SJSA1 (cell line): ENCODE measurements at places on chromosomes 6 and 20.

GRCh38 chr6:43011207-43011606 is 2.5 kb downstream of the MEA1 start:
- DNase-seq = no peak

- DNase-seq = no peak
Measured at GRCh38 chr6:109290143-109290931, 91.9 kb downstream of the CD164 start.

DNA sequence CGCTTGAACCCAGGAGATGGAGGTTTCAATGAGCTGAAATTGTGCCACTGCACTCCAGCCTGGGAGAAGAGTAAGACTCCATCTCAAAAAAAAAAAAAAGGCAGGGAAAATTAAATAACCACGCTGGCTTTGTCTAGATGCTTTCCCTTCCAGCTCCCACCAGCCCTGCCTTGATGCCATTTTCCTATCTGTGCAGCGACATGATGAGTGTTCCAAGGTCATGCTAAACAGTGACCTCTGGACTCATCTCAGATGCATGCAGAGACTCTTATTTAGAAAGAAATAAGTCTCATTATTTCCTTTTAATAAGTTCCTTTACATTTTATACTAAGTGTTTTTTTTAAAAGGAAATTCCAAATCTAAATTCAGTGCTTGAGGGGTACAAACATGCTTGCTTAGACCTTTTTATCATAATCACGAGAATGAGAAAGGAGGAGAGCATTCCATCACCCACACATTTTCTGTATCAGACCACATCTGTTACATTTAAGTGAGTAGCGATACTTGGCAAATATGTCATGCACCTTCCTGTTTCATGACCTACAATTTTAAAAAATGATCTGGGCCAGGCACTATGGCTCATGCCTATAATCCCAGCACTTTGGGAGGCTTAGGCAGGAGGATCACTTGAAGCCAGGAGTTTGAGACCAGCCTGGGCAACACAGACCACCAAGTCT is 101.1 kb upstream of the RREB1 start:
- DNase-seq = no peak

- peak; percentile 49 for DNase-seq
Measured at GRCh38 chr6:73515204-73515655, 5.6 kb downstream of the EEF1A1 start.

- peak; percentile 36 for DNase-seq
Measured at GRCh38 chr6:130322673-130323268, 43.0 kb upstream of the TMEM200A start.

- no peak for DNase-seq
Measured at GRCh38 chr6:120164531-120164930, 815.0 kb upstream of the MAN1A1 start.

GRCh38 chr6:132693478-132693877 is 20.4 kb downstream of the VNN1 start:
- no peak for DNase-seq

- peak; percentile 57 for DNase-seq
Measured at GRCh38 chr6:154732538-154733182, 556 bp upstream of the SCAF8 start.

DNA sequence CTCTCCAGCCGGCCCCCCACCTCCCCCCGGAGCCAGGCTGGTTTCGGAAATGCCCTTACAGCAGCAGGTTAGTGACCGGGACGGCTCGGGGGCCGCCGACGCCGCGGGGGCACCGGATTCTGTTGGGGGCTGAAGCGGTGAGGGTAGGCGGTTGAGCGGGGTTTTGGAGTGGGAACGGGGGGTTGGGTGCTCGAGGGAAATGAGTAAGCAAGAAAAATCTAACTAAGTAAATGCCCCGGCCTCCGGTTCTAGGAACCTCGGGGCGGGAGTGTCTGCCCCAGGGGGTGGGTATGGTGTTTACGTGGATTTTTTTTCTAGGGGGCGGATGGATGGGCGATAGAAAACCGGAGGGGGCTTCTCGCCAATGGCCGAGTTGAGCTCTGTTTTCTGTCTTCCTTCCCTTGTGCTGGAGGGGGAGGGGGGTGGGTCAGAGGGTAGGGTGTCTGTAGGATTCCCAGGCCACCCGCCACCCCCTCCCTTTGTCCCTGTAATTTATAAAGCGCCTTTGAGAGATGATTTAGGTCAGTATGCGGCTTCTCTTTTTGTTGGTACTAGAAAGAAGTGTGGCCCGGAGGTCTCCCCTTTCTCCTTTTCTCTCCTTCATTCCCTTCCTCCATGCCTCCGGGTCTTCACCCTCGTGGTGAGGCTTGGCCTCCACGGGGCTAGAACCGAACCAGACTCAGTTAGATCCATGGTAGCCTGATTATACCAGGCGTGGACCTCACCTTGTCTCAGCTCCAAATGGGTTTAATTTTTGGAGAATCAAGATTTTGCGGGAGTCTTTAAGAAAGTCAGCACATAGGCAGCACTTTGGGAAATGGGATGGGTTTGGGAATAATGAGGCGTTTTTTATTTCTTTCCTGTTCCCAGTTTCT is 2.3 kb downstream of the E2F3 start:
- DNase-seq = peak; percentile 61

DNA sequence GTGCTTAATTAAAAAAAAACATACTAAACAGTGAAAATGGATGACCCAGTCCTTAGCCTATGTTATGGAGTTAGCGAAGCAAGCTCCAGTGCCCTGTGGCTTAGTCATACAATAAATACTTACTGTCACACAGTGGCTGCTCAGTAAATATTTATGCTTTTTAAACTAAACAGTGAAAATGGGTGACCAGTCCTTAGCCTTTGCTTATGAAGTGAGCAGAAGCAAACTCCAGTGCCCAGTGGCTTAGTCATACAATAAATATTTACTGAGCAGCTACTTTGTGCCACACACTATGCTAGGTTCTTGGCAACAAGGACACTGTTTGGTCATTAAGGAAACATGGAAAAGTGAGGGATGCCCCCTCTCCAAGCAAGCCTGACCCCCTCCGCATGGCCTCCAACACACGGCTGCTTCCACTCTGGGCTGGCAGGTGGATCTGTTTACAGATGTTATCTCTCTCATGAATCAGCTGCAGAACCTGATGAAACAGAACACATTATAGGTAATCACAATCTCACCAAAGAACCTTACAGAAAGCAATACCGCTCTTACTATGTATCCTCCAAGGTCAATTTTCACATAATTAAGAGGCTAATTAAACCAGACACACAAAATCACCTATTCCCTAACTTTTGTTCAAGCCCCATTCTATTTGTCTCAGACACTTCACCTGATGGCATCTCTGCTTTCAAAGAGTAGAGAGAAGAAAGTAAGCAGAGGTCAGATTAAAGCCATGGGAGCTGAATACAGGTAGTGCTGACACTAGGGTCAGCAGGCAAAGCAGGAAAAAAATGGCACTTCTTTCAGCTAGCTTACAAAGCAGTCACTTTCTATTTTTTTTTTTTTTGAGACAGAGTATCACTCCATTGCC is 27.3 kb downstream of the CDK5RAP1 start:
- DNase-seq = peak; percentile 81

GRCh38 chr6:38867726-38868125 is 152.6 kb downstream of the DNAH8 start:
- DNase-seq = no peak

GRCh38 chr6:47239546-47239945 is 70.2 kb downstream of the TNFRSF21 start:
- no peak for DNase-seq

DNA sequence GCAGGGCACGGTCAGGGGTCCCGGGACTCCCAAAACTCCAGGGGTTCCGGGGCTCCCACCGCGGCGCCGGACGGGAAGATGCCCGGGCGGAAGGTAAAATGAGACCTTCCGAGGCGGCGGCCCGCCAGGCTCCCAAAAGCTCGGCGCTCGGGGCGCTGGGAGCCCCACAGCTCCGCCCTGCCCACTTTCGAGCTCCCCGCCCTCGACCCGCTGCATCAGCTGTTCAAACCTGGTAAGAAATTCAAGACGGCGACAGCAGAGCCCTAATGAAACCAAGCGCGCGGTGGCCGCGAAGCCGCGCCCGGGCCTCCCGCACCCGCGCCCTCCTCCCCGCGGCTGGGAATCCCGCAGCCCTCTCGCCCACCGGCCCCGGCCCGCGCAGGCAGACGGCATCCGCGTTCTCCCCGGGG is 369 bp downstream of the SLC4A11 start:
- no peak for DNase-seq

DNA sequence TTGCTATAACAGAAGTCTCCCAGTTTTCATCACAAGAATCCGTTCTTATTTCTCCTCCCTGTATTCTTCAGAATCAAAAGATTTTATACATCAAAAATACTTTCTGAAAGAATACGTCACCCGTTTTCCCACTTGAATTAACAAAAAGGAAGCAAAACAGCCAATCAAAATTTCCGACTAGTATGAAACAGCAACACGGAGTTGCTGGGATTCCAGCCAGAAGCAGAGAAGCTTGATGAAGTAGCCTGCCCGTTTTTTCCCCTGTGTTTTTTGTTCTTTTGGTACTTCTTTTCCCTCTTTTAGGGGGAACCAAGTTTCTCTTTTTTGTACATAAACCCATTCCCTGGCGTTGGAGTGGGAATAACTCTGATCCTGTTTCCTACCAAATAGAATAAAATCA is 14.6 kb downstream of the TXLNB start:
- no peak for DNase-seq

DNA sequence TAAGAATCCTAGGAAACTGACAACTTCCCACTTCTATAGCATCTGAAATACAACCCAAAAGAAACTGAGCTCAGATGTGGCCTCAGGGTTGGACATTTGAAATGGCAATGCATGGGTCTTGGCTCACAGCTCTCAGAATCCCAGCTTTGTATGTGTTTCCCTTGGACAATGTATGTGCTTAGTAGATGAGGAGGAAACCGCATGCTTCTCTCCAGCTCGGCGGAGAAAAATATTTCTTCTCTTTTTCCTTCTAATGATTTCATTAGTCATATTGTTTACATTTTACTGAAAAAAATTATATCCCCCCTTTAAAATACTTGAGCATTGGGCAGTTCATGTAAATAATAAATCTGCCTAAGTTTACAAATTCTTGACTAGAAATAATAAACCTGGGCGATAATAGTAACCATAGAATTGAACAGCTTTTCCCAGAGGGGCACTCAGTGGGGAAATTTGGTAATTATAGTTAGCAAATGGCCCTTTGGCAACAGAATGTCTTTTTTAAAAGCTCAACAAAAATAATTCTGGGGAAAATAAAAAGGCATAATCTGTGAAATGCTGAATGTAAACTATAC is 55.3 kb downstream of the PFDN4 start:
- DNase-seq = no peak

GRCh38 chr6:36268478-36269275 is 1.2 kb upstream of the PNPLA1 start:
- DNase-seq = no peak

DNA sequence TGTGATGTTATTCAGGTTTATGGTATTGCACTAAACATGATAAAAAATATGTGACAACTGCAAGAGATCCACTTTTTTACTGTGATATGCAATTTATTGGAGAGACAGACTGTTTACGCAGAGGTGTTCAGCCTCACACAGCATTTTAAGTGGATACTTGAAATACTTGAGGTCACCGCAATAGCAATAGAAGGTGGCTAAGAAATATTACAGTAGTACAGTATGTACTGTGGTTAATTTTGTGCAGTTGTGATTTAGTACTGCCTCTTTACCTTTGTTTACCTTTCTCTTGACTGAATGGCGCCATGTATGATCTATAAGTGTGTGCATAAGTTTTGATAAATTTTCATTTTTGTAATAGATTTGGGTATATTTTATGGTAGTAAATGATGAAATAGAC is 17.4 kb downstream of the MACROD2 start:
- DNase-seq = no peak

DNA sequence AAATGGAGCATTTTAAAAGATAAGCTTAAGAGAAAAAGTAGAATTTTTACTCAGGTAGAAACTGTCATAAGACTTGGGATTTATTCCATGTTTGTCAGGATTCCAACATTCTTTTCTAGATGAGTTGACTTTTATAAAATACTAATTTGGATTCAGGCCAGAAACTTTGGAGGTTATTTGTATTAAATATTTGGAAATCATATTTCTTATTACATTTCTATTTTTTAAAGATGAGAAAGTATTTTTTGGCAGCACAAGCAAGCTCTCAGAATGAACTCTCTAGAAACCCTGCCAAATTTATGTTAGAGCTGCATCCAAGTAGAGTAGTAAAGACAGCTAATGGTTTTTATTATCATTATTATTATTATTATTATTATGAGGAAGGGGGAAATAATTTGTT is 1014.9 kb upstream of the GJE1 start:
- no peak for DNase-seq

GRCh38 chr6:153668758-153669157 is 370.3 kb upstream of the OPRM1 start:
- no peak for DNase-seq

GRCh38 chr20:64257107-64257757 is 1.7 kb downstream of the PCMTD2 start:
- no peak for DNase-seq

DNA sequence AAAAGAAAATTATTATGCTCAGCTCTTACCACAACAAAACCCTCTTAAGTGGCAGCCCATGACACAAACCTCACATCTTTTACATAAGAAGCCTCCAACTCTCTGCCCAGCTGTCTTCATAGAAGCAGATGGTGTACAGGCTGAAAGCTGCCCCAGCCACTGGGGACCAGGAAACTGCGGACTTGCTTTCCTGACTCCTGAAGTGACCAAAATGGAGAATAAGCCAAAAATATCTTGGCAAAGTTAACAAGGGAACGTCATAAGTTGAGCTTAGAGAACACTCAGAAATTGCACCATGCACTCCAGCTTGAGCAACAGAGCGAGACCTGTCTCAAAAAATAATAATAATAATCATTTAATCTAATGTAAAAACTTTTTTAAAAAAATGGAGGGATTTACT is 160.3 kb upstream of the CDYL start:
- no peak for DNase-seq
